Stimulated activated CD4-positive, alpha-beta T cell treated with anti-CD3 and anti-CD28 coated beads, Interleukin-15, amount 100 ng/mL, for 24 hours (primary cell): ENCODE measurements at places on chromosomes 2 and 18.

- DNase-seq, result peak; percentile 36
Observed at GRCh38 chr2:96264656-96265348, 995 bp downstream of the TMEM127 start.

- no peak for DNase-seq
Observed at GRCh38 chr18:40437517-40437916, 1517.5 kb upstream of the PIK3C3 start.

DNA sequence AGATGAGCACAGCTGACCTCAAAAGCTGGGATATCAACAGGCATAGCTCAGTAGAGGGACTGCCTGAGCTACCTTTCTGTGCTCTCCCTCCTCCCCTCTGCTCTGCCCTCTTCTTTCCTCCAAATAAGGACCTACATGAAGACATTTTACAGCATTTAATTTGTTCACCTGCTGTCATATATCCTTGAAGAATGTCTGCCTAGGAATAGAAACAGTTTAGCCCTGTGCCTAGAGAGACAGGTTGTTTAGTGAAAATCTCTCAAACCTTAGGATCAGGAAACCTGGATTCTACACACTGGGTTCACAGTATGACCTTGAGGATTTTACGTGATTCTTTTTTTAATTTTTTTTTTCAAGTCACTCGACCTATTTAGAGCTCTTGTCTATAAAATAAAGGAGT is 213.0 kb upstream of the SETBP1 start:
- no peak for DNase-seq

DNA sequence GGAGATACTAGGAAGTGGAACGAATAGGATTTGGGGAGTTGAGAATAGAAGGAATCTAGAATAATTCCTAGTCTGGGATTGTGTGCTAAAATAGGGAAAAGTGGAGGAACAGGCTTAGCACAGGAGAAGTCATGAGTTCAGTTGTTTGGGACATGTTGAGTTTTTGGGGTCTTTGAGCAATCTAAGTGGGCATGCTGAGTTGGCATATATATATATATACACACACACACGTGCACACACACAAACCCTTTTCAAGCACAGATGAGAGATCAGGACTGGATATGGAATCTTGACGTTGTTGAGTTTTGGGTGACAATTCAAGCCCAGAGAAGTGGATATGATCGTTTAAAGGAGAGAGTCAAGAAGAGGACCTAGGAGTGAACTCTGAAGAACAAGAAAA is 168.2 kb upstream of the CHST9 start:
- DNase-seq, result no peak

- DNase-seq, result no peak
Observed at GRCh38 chr2:169739351-169739750, 5.7 kb downstream of the KLHL23 start.

DNA sequence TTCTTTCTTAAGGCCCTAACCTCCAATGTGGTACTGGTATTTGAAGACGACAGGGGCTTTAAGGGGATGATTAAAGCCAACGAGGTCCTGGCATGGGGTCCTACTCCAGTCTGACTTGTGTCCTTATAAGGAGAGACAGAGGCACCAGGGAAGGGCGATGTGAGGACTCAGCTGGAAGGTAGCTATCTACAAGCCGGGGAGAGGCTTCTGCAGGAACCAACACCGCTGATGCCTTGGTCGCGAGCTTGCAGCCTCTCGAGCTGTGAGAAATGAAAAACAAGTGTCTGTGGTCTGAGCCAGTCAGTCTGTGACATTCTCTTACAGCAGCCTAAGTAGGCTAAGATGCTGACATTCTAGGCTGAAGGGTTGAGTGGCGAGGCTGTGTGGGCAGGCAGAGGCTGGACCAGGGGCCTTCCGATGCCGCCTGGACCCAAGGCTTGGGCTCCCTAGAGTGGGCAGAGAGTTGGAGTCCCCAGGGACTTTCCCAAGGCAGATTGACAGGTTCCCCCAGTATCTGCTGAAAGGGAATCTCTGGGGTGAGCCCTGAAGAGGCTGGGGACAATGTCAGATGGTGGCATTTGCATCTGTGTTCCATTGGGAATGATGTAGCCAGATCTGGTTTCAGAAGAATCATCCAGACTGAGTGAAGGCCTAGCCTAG is 322.9 kb upstream of the HS6ST1 start:
- DNase-seq, result no peak

DNA sequence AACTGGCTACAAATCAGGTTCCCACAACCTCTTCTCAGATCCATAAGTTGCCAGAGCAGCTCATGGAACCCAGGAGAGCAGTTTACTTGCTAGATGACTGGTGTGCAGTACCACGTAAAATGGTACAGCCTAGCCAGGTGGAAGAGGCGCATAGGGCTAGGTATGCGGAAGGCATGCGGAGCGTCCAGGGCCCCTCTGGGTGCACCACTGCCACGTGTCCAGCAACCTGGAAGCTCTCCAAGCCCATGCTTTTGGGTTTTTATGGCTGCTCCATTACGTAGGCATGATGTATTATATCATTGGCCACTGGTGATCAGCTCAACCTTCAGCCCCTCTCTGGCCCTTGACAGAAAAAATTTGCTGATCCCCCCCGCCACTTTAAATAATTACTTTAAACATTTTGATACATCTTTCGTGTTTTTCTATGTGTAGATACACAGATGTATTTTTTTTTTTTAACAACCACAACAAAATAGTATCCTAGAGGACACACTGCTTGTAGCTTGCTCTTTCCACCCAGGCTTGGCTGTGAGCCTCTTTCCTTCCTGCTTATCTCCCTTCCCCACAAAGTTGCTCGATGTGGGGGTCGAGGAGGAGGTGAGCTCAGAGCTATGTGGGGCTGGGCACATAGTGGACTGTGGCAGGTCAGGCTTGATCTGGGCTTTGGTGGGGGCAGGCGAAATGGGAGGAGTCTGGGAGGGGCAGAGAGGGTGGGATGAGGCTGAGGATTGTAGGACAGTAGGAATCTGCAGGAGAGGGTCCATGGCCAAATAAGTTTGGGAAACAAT is 65.4 kb upstream of the MCFD2 start:
- no peak for DNase-seq

- DNase-seq, result no peak
Observed at GRCh38 chr2:236604575-236605344, 35.1 kb downstream of the ACKR3 start.

GRCh38 chr18:59996370-59996966 is 96.7 kb downstream of the PMAIP1 start:
- DNase-seq, result peak; percentile 33

- DNase-seq, result no peak
Observed at GRCh38 chr2:30766666-30767065, 40.6 kb downstream of the CAPN13 start.

DNA sequence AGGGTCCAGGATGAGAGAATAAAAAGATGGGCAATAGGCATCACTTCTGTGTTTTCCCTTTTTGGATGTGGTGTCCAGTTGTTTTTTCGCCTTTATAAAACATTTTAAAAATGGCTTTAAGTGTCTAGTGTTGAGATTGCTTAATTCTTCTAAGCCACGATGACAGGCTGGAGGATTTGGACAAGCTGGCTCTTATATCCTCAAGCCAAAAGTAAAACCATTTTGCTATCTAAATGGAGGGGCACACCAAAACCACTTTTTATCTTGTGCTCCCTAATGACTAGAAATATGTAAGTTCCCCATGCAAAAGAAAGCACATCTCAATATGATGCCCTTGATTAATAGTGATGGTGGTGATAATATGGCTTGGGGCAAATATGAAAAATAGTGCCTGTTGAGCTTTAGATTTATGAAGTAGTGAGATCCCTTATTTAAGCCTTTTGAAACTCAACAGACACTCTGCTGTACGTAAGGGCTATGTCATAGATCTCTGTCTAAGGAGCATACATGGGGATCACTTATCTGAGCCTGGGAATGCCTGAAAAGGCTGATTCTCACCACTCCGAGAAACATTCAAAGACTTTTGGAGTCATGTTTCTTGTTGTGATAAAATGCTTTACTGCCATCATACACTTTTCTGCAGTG is 185.5 kb downstream of the KCNS3 start:
- no peak for DNase-seq

GRCh38 chr2:21396252-21396651 is 272.5 kb downstream of the TDRD15 start:
- no peak for DNase-seq

- no peak for DNase-seq
Observed at GRCh38 chr2:142952793-142953494, 75.5 kb downstream of the KYNU start.

GRCh38 chr18:34158881-34159690 is 65.6 kb downstream of the NOL4 start:
- DNase-seq, result no peak

- no peak for DNase-seq
Observed at GRCh38 chr2:196183528-196184231, 12.3 kb upstream of the STK17B start.

GRCh38 chr2:65856928-65857327 is 424.5 kb upstream of the SPRED2 start:
- no peak for DNase-seq

- DNase-seq, result no peak
Observed at GRCh38 chr2:76268902-76269620, 558.3 kb upstream of the GCFC2 start.

- DNase-seq, result no peak
Observed at GRCh38 chr2:187684174-187684573, 129.9 kb upstream of the TFPI start.

- no peak for DNase-seq
Observed at GRCh38 chr2:168690381-168690885, 112.0 kb upstream of the NOSTRIN start.

DNA sequence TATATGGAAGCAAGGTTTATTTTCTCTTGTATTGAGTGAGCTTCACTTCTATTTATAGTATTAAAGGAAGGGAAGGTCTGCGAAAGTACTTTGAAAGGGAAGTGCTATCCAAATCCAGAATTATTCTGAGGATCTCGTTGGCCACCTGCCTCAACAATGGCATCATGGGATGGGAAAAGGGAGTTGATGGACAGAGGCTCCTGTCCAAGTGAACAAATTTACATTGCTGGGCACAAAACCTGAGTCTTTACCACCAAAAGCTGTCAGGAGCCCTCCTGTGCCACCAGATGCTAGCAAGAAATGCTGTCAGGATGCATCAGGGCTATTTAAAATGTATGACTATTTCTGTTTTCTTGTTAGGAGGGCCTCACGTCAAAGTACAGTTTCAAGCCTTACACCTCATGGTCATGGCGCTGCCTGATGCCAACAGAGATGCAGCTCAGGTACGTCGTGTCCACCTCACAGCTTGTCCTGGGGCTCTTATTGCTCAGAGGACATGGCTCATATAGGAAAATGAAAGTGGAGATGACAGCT is 157.3 kb downstream of the ARHGAP28 start:
- DNase-seq, result no peak

- DNase-seq, result no peak
Observed at GRCh38 chr2:236286873-236287545, 22.8 kb upstream of the ASB18 start.

DNA sequence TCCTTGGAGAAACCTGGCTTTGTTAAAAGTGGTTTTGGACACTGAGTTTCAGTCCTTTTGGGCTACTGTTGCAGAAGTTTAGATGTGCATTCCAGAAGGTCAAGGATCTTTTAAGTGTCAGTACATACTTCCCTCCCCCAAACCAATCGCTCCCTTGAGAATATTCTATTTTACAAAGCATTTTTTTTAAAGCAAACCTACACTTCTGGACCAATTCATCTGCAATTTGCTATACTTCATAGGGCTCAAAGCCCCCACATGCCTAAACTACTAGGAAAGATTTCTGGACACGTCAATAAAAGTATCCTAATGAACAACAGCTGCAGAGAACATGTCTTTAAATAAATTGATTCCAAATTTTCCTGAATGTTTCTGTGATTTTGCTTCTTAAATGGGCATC is 157.6 kb downstream of the RDH14 start:
- DNase-seq, result no peak

DNA sequence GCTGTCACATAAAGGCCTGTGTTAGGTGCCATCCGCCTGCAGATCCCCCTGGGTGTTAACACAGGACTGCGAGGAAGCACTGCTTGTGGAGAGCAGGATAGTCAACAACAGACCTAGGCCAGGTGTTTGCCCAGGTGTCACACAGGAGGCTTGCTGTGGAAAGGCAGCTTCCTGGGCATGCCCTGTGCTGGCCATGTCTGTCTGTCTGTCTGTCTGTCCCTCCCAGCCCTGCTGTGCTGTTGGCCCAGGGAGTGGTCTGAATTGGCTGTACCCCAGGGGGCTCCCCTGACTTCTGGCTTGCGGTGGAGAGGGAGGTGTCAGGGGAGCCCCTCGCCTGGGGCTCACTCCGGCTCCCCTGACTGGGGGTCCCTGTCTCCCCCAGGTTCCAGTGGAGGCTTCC is 53.2 kb downstream of the SH3BP4 start:
- DNase-seq, result no peak

DNA sequence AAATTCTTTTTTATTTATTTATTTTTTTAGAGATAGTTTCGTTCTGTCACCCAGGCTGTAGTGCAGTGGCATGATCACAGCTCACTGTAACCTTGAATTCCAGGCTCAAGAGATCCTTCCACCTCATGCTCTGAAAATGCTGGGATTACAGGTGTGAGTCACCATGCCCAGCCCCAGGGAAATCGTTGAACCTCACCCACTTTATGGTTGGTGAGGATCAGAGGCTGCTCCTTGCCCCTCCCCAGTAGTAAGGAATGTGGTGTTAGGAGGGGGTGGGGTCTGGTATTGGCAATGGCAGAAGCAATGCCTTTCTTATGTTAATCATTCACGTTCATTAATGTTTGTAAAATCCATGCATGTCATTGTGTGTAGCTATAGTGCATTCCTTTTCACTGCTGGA is 161.9 kb downstream of the SUCLG1 start:
- DNase-seq, result no peak

DNA sequence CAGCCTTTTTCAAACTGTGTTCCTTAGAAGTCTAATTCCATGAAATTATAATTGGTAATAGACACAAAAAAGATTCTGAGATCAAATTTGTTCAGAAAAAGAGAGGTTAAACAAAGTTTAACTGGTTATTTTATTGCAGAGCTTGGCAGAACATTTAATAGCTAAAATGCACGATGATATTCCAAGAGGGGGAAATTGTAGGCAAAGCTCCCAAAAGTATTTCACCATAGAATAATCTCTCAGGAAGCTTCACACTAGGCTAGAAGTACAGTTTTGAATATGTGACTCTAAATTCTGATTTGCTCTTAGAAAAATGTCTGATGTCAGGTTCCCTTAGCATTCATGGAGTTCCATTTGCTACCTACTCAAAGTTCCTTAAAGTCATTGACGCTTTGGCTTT is 292.4 kb upstream of the SETBP1 start:
- DNase-seq, result no peak

DNA sequence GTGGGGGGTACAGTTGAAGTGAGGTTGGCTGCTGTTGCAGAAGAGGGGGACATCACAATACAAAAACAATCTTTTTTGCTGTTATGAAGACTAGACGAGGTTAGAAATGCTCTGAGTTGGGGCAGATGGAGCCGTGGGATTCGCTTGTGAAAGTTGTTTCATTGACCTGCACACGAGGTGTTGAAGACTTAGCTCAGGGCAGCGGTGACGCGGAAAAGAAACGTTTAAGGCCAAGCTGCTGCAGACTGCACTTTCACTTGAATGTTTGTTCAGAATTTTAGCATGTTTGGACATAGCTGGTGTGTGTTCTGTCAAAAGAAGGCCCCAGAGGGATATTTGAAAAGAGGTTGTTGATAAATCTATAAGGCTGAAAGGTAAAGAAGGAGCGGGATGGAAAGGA is 46.3 kb downstream of the MTCL1 start:
- DNase-seq, result no peak

GRCh38 chr18:8806100-8806797 is 100.9 kb downstream of the MTCL1 start:
- no peak for DNase-seq
